ENCODE measurements at places on chromosomes 2 and 18. TPM values are rescaled to one million over a fixed set of nuclear protein-coding genes. Genes with fewer than 3 reads are reported as not detected.

DNA sequence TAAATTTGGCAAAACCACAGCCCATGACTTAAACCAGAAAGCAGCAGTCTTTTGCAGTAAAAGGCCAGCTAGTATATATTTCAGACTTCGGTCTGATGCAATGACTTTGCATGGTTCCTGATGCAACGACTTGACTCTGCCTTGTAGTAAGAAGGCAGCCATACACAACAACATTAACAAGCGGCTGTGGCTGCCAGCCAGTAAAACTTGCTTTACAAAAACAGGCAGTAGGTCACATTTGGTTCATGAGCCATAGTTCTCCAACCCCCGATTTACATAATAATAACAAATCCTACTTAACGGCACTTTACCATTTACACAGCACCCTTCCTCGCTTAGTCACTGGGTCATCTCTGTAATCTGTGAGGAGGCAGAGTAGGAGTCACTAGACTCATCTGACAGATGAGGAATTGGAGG, 410.3 kb downstream of the LRATD1 start:
- DNase-seq: no peak

Gene CLASP1
- total RNA-seq: 98.2 TPM

Gene ADD2
- 122 TPM for total RNA-seq

GRCh38 chr2:171136024-171136423, 24.7 kb downstream of the TLK1 start:
- DNase-seq: no peak

- no peak for DNase-seq
Measured at GRCh38 chr2:237743561-237744269, 54.9 kb upstream of the RBM44 start.

DNA sequence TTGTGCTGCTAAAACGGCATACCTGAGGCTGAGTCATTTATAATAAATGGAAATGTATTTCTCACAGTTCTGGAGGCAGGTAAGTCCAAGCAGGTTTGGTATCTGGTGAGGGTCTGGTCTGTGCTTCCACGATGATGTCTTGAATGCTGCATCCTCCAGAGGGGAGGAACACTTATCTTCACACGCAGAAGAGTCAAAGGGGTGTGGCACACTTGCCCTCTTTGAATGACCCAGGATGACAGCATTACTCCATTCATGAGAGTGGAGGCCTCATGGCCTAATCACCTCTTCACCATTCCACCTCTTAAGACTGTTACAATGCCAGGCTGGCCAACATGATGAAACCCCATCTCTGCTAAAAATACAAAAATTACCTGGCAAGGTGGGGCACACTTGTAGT, 61.0 kb downstream of the NCAPH start:
- no peak for DNase-seq
